Fibroblast of mammary gland (primary cell): ENCODE measurements at places on chromosomes 3 and 15.

DNA sequence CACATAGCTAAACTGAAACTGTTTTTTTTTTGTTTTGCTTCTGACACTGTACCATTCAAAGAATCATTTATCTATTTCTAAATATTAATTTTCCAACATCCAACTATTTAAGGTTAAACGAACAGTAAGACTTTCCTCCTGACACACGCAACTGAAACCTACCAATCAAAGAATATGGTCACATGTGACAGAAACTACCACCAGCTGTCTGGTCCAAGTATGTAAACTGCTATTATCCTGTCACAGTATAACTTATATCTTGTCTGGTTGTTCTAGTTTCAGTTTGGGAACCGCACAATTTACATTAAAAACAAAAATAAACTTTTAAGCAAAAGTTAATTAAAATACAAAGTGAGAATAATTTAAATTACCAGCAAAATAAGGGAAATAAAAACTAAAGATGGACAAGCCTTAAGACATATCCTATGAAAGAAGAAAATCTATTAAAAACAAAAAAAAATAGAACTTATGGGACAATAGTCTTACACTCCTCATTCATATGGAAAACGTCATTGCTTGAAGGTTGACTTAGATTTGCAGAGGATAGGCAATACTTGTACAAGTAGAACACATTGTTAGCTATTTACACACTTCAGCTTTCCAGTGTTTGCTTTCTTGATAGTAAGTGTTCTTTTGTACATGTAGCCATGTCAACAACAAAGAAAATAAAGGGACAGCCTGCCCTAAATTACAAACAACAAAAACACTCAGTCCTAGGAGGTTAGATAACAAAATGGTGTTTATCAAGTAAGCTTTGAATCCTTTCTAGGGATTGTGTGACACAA lies 26.8 kb upstream of the CHRM5 start:
- DNase-seq: no peak

GRCh38 chr3:162332344-162332743 lies 835.7 kb downstream of the OTOL1 start:
- peak; percentile 4 for DNase-seq

DNA sequence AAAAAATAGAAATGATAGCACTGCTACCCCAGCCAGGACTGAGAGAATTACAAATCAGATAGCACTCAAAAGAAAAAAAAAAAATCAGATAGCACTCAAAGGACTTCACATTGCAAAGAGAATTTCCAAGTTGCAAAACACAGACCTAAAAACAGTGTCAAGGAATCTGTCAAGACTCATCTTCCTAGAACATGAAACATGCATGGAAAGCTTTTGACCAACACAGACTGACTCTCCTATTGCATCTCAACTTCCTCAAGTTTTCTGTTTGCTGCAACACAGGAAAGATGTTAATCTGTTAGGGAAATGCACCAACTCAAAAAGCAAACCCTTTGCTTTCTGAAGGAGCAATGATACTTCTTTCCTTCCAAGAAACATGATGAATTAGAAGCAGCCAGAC lies 42.3 kb downstream of the RAB27A start:
- no peak for DNase-seq

DNA sequence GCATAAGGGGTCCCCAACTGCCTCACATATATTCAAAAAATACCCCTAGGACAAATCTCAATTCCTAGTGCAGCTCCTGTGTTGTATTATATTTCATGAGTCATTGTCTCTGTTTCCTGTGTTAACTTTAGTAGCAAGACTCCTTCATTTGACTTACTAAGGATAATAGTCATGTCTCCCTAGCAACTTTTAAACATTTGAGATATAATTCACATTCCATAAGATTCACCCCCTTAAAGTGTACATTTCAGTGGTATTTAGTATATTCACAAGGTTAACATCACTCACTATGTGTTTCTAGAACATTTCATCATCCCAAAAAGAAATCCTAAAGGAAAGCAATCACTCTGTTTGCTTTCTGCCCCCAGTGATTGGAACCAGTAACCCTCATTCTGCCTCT lies 121.3 kb upstream of the WNT7A start:
- no peak for DNase-seq

GRCh38 chr3:151268267-151269235 lies 9.8 kb downstream of the P2RY14 start:
- no peak for DNase-seq

DNA sequence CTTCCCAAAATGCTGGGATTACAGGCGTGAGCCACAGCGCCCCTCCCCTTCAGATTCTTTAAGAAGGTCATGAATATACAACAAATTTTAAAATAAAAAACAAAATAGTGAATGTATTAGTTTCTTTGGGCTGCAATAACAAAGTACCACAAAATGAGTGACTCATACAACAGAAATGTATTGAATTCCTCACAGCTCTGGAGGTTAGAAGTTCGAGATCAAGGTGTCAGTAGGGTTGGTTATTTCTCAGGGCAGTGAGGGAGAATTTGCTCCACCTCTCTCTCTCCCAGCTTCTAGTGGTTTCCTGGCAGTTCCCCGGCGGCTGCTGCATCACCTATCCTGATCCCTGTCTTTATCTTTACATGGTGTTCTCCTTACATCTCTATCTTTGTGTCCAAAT lies 804.0 kb downstream of the ROBO1 start:
- DNase-seq: no peak

GRCh38 chr3:181176601-181177000 lies 187.1 kb upstream of the DNAJC19 start:
- DNase-seq: peak; percentile 56

- DNase-seq: no peak
These were observed 57.4 kb downstream of the NGLY1 start for GRCh38 chr3:25725810-25726209.

- no peak for DNase-seq
These were observed 53.4 kb downstream of the SRGAP3 start for GRCh38 chr3:9196020-9196419.

DNA sequence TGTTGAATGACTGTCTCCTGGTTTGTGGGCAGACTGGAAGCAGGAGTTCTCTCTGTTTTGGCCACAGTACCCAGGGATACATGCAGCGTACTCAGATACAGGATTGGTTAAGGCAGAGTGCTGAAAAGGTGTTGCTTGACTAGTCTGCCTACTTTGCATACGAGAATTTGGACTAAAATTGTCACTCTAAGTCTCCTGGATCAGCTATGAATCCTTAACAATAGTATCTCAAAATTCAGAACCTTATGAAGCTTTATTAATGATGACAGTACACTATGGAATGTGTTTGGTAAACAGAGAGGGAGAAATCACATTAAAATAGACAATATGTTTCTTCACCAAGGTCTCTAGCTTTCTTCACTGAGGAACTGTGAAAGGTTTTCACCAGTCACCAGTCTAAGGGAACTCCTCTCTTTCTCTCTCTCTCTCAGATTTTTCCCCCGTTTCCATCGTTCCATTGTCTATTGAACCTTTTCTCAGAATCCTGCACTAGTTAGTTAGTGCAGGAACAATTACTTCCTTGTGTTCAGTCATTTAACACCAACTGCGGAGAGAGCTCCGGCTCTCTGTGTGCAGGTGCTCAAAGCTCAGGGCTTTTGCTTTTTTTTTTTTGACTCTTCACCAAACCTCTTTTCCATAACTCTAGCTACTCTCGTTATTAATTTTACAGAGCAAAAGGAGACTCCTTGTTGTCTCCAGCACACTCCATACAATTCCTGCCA lies 85.9 kb upstream of the FNDC3B start:
- DNase-seq: no peak

GRCh38 chr15:44096596-44096995 lies 98.5 kb downstream of the FRMD5 start:
- DNase-seq: peak; percentile 9

DNA sequence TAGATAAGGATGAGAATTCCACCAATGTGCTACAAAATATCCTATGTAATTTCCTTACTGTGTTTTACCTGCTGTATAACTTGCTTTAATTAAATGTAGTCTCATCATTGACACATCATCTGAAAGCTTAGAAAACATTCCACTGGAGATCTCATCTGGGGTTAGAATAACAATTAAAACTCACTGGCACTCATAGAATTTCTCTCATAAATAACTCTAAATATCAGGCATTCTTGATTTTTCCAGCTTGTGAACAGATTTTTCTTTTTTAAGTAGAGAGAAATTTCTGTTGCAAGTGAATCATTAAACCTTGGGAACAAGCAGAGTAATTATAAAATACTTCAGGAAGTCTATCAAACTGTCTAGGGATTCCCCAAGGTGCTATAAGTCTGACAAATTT lies 843.8 kb downstream of the NAALADL2 start:
- no peak for DNase-seq

DNA sequence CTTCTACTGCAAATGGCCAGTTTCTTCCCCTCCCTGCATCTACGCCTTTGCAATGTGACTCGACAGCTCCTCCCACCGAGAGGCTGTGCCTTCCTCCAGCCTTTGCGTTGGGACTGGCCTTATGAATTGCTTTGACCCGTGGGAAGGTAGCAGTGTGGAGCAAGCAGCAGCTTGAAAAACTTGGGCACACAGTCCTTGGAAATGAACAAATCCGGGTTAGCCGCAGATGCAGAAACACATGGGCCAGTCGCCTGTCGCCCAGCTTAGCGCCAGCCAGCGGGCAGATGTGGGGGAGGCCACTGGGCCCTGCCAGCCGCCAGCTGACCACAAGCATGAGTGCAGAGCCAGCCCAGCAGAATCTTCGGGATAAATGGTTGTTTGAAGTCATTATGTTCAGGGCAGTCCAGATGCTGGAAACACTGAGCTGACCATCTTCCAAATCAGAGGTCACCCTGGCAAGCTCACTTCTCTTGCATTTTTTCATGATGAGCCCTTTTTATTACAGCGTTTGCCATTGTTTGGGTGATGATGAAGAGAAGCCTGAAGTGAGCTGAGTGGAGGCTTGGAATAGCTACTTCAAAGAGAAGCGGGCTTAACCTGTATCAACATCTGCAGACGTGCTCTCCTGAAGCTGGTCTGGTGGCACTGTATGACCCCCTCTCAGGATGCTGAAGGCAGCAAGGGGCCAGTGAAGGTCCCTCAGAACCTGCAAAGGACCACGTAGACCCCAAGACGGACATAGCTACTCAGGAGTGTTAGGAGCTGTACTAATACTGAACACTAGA lies 9.8 kb downstream of the SELENOS start:
- peak; percentile 92 for DNase-seq

- DNase-seq: no peak
These were observed 33.5 kb downstream of the MYL3 start for GRCh38 chr3:46829699-46830208.

DNA sequence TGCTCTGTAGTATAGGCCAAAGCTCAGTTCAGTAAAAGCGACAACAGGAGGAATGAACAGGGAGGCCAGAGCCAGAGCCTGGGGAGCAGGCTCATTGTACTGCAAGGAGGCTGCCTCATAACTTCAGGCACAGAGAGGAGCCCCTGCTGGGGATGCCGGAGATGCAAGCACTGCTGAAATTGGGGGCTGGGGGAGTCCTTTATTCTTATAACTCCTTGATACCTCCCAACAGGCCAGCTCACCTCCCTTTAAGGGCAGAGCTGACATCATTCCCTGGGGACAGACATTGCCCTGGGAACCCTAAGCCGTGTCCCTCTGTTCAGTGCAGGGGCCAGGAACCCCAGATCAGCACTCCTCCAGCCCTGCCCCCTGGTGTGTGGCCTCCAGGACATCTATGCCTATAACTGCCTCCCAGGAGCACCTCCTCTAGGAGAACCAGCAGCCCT lies 83.8 kb upstream of the MRPS22 start:
- no peak for DNase-seq
